ENCODE measurements at places on chromosomes 11 and 22. TPM values are rescaled to one million over a fixed set of nuclear protein-coding genes. Genes with fewer than 3 reads are reported as not detected.

The OR2D2 gene
- polyA plus RNA-seq, result not detected

The TMEM135 gene
- polyA plus RNA-seq, result 21.3 TPM

GRCh38 chr11:1034456-1035295 is 1.8 kb downstream of the MUC6 start:
- no peak for DNase-seq
- no peak overlapping the region for H3K4me3 ChIP-seq
- no peaks in the 10 kb centered on the region for H3K36me3 ChIP-seq
- no peak overlapping the region for H3K27ac ChIP-seq
- no peaks in the 10 kb centered on the region for H3K27me3 ChIP-seq
- no peaks in the 10 kb centered on the region for H3K4me1 ChIP-seq

GRCh38 chr11:128482512-128483191 is 104.7 kb downstream of the ETS1 start:
- no peak for DNase-seq
- H3K4me3 ChIP-seq, result no peak overlapping the region
- peaks cover 24% of the 10 kb centered on the region for H3K4me1 ChIP-seq
- no peaks in the 10 kb centered on the region for H3K36me3 ChIP-seq
- no peaks in the 10 kb centered on the region for H3K27me3 ChIP-seq

- no peak overlapping the region for H3K4me3 ChIP-seq
- no peaks in the 10 kb centered on the region for H3K4me1 ChIP-seq
- no peaks in the 10 kb centered on the region for H3K27me3 ChIP-seq
- no peak overlapping the region for H3K27ac ChIP-seq
- H3K36me3 ChIP-seq, result no peaks in the 10 kb centered on the region
These were observed 54.6 kb downstream of the SPECC1L start for GRCh38 chr22:24325105-24325757.

DNA sequence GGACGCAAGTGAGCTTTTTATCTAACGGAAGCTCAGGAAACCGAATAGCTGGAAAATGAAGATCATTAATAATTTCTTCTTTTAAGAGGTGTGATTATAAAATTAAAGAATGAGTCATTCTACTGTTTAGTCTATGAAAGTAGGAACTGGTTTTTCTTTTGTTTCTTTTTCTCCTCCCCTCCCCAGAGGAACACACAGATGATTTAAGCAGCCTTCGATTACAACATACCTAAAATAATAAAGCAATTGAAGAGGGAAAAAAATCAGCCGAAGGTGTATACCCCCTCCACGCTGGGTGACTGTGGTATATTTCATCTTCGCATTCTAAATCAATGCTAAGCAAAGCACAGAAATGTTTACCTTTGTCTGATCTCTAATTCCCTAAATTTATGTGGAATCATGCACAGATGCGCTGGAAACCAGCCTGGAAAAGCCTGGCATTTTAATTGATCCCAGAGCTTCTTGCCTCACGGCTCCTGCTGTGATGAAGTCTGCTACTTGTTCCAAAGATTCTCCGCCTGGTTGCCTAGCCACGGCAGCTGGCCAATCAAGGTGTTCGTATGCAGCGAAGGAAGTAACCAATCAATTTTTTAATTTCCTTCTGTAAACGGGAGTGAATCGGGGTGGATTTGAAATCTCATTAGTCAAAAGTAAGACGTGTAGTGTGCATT is 133.9 kb downstream of the FANCF start:
- H3K27me3 ChIP-seq, result no peaks in the 10 kb centered on the region
- H3K36me3 ChIP-seq, result no peaks in the 10 kb centered on the region
- no peak overlapping the region for H3K27ac ChIP-seq
- H3K4me1 ChIP-seq, result no peaks in the 10 kb centered on the region

GRCh38 chr11:112705148-112705547 is 256.1 kb upstream of the NCAM1 start:
- H3K27ac ChIP-seq, result no peak overlapping the region
- no peak for DNase-seq
- H3K4me1 ChIP-seq, result no peaks in the 10 kb centered on the region
- H3K36me3 ChIP-seq, result no peaks in the 10 kb centered on the region
- H3K27me3 ChIP-seq, result no peaks in the 10 kb centered on the region
- H3K4me3 ChIP-seq, result no peak overlapping the region

- H3K36me3 ChIP-seq, result no peaks in the 10 kb centered on the region
- H3K27me3 ChIP-seq, result no peaks in the 10 kb centered on the region
- H3K27ac ChIP-seq, result no peak overlapping the region
These were observed 64.7 kb downstream of the SLC1A2 start for GRCh38 chr11:35354644-35355043.

All from testis (tissue), 5 donors.